ENCODE measurements at places on chromosomes 2 and 18.

GRCh38 chr2:122011493-122012270 lies 256.2 kb downstream of the TSN start:
- DNase-seq = no peak

DNA sequence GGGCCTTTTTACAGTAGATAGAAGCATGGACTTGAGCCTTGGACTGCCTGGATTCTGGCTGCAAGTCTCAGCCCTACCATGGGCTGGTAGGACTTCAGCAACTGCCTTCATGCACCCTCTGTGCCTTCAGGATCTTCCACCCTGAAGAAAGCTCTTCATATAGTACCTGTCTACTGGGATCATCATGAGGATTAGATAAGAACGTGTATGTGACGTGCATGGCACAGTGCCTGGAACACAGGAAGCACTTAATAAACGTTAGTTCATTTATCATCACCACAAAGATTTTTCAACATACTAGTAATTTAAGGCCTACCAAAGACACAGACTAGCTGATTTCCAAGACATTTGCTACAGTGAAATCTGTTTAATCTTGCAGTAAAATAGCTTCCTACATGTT lies 53.2 kb upstream of the ITM2C start:
- no peak for DNase-seq

GRCh38 chr2:101961338-101962191 lies 30.2 kb upstream of the IL1R2 start:
- DNase-seq = no peak

DNA sequence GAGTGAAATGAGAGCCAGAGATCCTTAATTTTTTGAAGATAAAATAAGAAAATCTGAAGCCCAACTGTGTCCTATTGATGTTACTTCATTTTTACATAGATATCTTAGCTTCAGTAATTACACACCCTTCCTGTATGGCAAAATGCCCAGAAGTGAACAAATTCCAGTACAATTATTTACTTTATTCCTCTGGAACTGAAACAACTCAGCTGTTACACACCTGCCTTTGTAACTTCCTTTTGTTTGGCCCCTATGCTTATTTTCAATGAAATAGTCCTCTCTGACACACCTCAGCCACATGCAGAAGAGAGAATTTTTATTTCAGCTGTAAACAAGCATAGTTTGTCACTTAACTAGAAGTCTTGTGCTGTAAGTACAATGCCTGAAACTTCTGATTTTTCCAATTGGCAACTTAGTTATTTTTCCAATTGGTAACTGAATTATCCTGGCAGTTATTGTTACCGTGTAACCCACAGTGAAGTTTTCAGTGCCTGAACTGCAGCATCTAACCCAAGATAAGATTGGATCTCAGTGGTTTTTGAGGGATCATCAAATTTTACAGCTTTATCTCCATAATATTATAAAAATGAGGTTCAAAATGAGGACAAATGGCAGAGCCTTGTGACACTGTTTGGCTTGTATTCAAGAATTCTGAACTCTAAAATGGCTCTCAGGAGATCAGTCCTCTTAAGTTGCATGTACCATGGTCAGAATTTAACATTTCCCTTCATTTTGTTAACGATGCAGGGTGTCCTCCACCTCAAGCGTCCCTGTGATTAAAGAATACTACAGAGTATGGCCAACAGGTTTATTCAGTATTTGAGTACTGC lies 82.6 kb downstream of the PKP4 start:
- no peak for DNase-seq

DNA sequence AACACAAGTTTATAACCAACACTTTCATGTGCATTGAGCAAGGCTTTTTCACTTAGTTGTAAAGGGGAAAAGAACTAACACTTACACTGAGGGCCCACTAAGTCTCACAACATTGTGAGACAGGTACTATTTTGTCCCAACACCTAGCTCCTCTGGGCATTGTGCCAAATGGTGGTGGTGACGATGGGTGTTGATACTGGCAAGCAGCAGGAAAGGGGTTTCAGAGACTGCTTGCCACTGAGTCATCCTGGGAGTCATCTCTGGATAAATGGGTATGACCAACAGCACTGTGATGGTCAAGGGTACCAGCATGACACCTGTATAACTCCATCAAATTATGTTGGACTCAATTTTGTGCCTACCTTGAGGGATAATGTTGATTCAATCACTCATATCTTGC lies 138.8 kb upstream of the ITGA6 start:
- DNase-seq = peak; percentile 29

GRCh38 chr2:234496055-234496834 lies 636 bp downstream of the ARL4C start:
- DNase-seq = peak; percentile 49

DNA sequence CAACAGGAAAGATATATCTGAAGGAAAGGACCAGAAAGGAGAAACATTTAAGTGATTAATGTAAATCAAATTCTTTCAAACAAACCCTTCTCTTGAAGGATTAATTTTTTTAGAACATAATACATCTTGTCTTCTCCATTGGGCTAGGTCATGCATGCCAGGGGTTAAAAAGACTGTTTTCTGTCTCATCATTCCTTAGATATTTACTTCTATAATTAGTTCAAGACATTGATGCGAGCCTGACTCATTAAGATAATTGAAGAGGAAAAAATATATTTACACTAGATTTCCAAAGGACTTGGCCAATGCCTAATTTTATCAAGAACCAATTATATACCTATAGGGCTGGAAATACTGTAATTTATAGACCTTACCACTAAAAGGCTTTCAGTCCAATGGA lies 166.6 kb upstream of the SETBP1 start:
- DNase-seq = no peak

GRCh38 chr2:168461178-168461941 lies 5.3 kb downstream of the CERS6 start:
- no peak for DNase-seq

DNA sequence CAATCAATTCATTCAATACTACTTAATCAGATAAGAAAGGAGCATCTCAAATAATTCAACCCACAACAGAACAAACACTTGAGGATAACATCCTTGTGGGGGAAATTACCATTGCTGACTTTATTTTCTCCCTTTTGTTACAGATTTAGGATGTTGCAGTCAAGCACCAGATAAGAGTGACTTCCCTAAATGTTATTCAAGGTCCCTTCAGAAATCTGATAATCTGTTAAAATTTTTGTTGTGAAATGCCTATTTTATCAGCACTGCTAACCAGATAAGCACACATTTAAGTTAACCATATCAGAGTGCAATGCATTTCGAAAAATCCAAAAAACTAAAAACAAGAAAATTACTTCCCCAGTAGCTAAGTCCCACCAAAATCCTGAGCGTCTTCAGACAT lies 33.5 kb downstream of the SUMO1 start:
- no peak for DNase-seq

Measured in effector memory CD8-positive, alpha-beta T cell (primary cell).